ENCODE measurements at places on chromosomes 6 and 20. TPM values are rescaled to one million over a fixed set of nuclear protein-coding genes. Genes with fewer than 3 reads are reported as not detected.
A peak's percentile ranks its signal among the peaks of the same experiment; 100 is the strongest.

DNA sequence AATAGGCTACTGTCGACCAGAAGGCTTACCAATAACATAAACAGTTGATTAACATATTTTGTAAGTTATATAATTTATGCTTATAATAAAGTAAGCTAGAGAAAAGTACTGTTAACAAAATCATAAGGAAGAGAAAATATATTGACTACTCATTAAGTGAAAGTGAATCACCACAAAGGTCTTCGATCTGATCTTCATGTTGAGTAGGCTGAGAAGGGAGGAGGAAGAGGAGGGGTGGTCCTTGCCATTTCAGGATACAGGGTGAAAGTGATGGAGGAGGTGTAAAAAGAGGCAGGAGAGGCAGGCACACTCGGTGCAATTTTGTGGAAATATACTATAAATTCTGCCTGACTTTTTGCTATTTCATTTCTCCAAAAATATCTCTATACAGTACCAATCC is 10.4 kb downstream of the FBXL4 start:
- H3K27me3 ChIP-seq = no peaks in the 10 kb centered on the region
- no peak overlapping the region for H3K27ac ChIP-seq
- no peak overlapping the region for H3K4me3 ChIP-seq

GRCh38 chr6:113825781-113826180 is 31.4 kb upstream of the MARCKS start:
- DNase-seq = peak; percentile 23
- no peaks in the 10 kb centered on the region for H3K27me3 ChIP-seq
- no peaks in the 10 kb centered on the region for H3K36me3 ChIP-seq
- H3K4me3 ChIP-seq = no peak overlapping the region
- H3K27ac ChIP-seq = no peak overlapping the region
- H3K4me1 ChIP-seq = no peaks in the 10 kb centered on the region

GRCh38 chr6:168154263-168154917 is 75.4 kb upstream of the FRMD1 start:
- no peaks in the 10 kb centered on the region for H3K27me3 ChIP-seq
- no peaks in the 10 kb centered on the region for H3K4me1 ChIP-seq
- H3K27ac ChIP-seq = no peak overlapping the region
- DNase-seq = no peak
- H3K36me3 ChIP-seq = no peaks in the 10 kb centered on the region

- no peak overlapping the region for H3K27ac ChIP-seq
- no peaks in the 10 kb centered on the region for H3K27me3 ChIP-seq
- peaks cover 18% of the 10 kb centered on the region for H3K4me1 ChIP-seq
- DNase-seq = no peak
These were observed 30.4 kb downstream of the ATXN1 start for GRCh38 chr6:16730738-16731477.

GRCh38 chr6:118881440-118882313 is 12.3 kb upstream of the ASF1A start:
- no peaks in the 10 kb centered on the region for H3K27me3 ChIP-seq
- H3K4me1 ChIP-seq = peaks cover 12% of the 10 kb centered on the region
- H3K36me3 ChIP-seq = no peaks in the 10 kb centered on the region
- no peak for DNase-seq
- H3K27ac ChIP-seq = no peak overlapping the region

- H3K4me1 ChIP-seq = no peaks in the 10 kb centered on the region
- H3K27me3 ChIP-seq = no peaks in the 10 kb centered on the region
- no peak for DNase-seq
These were observed 20.9 kb downstream of the FAM8A1 start for GRCh38 chr6:17621003-17621402.

GRCh38 chr6:76275746-76276145 is 203.3 kb upstream of the IMPG1 start:
- no peak overlapping the region for H3K27ac ChIP-seq
- no peaks in the 10 kb centered on the region for H3K36me3 ChIP-seq
- no peak overlapping the region for H3K4me3 ChIP-seq
- DNase-seq = no peak
- no peaks in the 10 kb centered on the region for H3K27me3 ChIP-seq
- H3K4me1 ChIP-seq = no peaks in the 10 kb centered on the region

- no peak overlapping the region for H3K27ac ChIP-seq
- no peaks in the 10 kb centered on the region for H3K36me3 ChIP-seq
- no peaks in the 10 kb centered on the region for H3K4me1 ChIP-seq
- DNase-seq = no peak
- H3K4me3 ChIP-seq = no peak overlapping the region
These were observed 92.2 kb upstream of the HIVEP1 start for GRCh38 chr6:11919771-11920440.

DNA sequence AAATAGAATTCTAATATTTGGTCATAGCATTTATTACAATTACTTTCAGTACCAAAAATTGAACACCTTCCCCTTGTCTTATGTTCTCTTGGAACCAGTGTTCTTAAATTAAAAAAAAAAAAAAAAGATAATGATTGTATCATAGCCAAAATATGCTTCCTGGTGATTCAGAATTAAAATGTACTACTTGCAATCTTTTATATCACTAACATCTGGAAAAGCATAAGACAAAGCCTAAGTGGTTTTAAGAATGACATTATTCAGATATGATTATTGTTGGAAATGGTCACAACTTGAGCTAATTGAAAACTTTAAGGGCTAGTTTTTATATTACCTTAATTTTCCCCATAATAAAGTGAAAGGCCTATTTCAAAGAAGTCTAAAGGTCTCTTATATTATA is 493.3 kb upstream of the MARCKS start:
- no peak for DNase-seq
- H3K4me1 ChIP-seq = no peaks in the 10 kb centered on the region
- H3K4me3 ChIP-seq = no peak overlapping the region
- no peak overlapping the region for H3K27ac ChIP-seq
- H3K36me3 ChIP-seq = no peaks in the 10 kb centered on the region

The LYRM4 gene
- total RNA-seq = 16.0 TPM

The MGME1 gene
- total RNA-seq = 13.6 TPM

The TULP1 gene
- total RNA-seq = not detected

The SH3BGRL2 gene
- 25.1 TPM for total RNA-seq

Data from upper lobe of left lung (tissue), 6 donors.